ENCODE measurements at places on chromosomes 3 and 15.

DNA sequence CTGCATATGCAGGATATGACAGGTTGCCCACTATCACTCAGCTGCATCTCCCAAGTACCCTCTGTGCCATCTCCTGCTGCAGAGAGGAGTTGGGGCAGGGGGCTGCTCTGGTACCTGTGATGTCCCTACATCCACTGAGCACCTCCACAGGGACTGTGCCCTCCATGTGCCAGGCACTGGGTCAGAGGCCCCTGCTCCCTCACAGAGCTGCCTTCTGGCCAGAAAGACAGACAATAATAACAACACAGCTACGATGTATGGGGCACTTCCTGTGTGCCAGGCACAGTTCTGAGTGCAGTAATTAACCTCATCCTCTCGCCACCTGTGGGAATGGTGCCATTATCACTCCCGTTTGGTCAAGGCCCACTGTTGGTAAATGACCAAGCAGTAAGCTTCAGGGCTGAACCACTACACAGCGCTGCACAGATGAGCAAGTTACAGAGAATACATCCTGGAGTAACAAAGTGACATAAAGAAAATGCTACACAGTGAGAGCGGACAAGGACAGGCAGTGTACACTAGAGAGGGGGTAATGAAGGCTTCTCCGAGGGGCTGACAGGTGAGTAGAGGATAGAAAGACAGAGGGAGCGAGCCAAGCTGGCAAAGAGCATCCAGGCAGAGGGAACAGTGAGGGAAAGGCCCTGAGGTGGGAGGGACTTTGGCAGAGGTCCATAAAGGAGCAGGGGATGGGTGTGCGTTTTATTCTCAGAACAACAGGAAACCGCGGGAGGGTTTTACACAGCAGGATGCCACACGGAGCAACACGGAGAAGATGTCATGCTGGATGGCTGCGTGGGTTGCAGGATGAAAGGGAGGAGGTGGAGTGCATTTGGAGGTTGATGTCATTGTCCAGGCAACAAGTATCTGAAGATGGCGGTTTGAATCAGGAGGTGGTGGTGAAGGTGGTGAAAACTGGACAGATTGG, 13.6 kb downstream of the WNT7A start:
- no peak for DNase-seq

DNA sequence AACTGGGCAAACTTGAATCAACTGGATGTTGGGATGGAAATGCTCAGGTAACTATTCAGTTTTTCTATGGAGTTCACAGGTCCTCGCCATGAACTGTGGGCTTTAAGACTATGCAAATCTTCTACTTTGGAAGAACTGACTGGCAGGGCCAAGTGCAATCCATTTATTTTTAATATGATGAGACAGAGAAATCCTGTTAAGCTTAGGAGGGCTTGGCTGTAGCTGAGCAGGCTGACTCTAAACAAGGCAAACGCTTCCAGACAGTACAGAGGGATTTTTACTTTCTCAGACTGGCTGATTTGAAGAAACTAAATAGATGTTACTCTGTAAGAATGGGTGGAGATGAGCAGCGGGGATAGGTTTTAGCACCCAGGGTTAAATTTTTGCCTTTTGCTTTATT, 194.2 kb upstream of the ICE2 start:
- no peak for DNase-seq

GRCh38 chr15:62138124-62138523, 27.0 kb downstream of the C2CD4B start:
- DNase-seq, result no peak

DNA sequence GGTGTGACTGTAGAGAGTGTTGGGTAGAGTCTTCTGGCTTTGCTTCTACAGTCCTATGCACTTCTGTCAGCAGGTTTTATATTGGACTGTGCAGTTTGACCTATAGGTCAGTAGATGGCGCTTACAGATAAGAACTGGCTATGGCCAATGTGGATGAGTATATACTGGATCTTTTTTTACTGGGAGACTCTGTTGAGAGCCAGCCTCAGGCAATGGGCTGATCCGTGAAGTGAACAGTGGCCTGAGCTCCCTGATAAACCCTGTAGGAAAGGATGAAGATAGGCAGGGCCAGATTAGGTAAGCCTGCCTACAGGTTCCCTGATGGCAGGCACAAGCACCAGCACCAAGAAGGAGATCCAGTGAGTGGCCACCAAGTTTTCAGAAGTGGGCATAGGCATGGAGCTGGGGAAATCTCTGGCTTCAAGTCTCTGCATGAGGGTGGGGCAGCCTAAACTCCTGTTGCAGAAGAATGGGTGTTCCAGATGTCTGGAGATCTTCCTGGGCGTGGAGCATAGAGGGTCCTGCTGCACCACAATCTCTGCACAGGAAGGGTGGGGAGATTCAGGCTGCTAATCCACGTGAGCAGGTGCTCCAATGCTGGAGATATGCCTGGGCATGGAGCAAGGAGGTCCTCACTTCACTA, 326.0 kb upstream of the SGO1 start:
- DNase-seq, result no peak

GRCh38 chr3:60220768-60221167, 1030.5 kb downstream of the FHIT start:
- DNase-seq, result no peak

DNA sequence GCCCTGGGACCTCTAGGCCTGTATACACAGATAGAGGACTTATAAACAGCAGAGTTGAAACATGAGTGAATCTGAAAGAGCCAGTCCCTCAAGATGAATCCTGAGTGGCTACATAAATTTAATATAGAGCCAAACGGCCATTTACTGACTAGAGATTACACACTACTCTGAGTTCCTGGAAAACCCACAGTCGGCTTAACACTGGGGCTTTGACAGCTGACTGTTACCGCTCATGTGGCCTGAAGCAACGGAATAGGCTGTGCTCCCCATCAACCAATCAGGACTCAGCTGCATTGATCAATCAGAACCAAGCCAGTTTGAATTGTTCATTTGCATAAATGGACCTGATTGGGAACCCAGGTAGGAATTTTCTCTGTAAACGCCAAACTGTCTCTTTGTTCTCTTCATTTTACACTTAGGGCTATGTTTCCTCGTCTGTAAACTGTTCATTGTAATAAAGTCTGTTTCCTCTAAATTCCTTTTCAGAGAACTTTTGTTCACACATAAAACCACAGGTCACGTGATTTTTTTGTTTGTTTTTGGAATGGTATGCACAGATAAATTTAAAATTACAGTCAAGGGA, 40.5 kb downstream of the CCNL1 start:
- DNase-seq, result peak; percentile 79

DNA sequence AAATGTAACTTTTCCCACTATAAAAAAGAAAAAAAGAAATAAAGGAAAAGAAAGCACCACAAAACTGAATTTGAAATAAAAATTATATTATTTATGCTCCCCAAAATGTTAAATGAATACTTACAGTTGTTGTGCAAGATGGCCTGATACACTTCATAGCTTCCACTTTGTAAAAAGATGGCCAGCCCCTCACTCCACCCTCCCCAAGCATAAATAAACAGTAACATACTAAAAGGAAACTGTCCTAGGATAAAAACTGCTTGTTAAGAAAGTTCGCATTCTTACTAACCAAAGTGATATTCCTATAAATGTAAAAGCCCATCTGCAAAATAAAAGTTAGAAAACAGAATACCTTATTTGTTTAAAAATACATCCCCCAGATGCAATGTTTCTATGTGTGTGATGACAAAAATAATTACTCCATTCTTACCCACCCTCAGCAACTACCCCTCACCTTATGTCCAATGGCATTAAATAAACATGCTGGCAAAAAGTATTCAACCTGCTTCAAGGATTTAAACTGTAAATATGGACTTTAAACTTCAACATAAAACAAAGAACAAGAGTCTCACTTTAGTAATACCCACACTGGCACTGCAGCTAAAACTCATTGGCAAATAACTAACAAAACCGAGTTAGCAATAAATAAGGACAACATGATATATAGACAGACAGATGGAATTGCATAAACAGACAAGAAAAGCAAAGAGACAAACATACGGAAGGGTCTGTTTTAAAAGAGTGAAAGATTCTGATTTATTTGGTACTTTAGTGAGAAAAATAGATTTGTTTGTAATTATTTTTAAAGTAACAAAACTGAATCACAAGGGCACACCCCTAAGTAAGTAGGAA, 47.7 kb downstream of the ZBTB20 start:
- no peak for DNase-seq

- no peak for DNase-seq
Observed at GRCh38 chr3:13776253-13777050, 103.4 kb downstream of the WNT7A start.

DNA sequence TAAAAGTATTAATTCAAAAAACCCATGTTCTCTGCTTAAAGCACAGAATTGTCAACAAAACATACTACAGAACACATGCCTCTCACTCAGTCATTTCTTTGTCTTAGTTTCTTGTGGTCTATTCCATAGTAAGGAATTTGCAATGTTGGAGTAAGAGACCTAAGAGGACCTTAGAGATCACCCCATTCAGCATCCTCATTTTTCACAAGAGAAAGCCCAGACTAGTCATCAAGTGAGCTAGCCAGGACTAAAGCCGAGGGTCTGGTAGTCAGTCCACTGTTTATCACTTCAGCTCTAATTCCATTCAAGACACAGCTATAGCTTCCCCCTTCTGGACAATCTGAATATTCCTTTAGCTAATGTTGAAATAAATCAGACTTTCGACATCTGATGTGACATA, 601.1 kb downstream of the FHIT start:
- DNase-seq, result no peak

- no peak for DNase-seq
Observed at GRCh38 chr3:187567021-187567420, 103.2 kb downstream of the SST start.

DNA sequence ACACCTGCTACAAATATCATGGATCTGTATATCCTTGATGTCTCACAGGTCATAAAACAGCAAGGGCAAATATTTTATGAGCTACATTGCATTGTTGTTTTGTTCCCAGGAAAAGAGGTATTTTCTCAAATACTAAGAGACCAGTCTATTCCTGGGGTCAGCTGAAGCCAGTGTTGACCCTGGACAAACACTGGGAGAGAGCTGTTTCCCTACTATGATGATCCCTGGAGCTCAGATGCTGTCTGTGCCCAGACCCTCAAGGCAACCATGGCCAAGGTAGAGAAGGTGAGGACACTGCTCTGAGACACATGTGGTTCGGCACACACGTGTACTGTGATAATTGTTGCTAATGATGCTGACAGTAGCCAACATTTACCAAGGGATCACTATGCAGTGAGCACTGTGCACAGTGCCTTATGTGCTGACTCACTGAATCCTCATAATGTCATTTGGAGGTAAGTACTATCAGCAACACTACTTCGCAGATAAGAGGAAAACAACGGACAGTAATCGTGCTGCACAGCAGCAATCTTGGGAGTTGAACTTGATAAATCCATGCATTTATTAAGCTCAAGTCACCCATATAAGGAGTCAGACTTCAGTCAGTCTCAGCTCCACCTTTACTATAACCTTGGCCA, 943.6 kb downstream of the FHIT start:
- DNase-seq, result no peak

- DNase-seq, result no peak
Observed at GRCh38 chr3:94561094-94561493, 498.2 kb downstream of the NSUN3 start.

GRCh38 chr15:48147358-48147757, 26.6 kb downstream of the SLC24A5 start:
- no peak for DNase-seq

DNA sequence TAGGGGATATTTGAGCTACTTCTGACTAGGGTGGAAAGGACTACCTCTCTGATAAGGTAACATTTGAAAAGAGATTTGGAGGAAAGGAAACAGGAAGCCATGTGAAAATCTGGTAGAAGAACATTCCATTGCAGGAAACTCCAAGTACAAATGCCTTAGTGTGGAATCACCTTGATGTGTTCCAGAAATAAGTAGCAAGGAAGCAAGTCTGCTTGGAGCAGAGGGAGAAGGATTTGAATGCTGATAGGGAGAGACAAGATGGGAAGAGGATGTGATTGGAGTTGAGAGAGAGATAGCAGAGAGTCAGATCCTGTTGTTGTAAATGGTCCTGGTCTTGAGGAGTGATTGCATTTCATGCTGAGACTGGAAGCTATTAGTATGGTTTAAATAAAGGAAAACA, 335.1 kb upstream of the DCBLD2 start:
- DNase-seq, result no peak

DNA sequence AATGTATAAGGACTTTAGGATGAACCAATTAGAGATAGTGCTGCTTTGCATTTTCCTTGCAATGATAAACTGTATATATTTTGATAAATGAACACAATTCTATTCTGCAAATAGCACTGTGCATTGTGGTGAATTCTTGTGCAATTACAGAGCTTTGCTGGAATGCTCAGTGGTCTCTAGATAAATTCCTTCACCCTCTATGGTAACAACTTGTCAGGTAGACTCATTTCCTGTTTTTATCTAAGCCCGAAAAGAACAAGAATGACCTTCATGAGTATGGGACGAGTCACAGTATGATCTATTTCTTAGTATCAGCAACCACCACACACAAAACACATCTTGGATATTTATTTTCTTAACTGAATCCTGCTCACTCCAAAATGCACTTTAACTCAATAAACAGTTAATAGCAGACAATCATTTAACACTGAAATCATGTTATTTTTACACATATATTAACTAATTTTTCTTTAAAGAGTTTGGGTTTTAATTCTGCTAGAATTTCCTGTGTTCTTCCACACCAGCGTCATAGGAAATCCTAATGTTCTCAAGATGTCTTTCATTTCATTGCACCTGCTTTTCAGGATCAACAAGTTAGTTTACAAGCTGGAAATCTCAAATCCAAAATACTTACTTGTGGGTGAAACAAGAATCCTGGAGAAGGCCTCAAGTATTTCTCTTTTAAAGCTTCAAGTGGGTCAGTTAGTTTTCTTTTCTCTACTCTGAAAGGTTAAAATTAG, 551.2 kb downstream of the MECOM start:
- no peak for DNase-seq

DNA sequence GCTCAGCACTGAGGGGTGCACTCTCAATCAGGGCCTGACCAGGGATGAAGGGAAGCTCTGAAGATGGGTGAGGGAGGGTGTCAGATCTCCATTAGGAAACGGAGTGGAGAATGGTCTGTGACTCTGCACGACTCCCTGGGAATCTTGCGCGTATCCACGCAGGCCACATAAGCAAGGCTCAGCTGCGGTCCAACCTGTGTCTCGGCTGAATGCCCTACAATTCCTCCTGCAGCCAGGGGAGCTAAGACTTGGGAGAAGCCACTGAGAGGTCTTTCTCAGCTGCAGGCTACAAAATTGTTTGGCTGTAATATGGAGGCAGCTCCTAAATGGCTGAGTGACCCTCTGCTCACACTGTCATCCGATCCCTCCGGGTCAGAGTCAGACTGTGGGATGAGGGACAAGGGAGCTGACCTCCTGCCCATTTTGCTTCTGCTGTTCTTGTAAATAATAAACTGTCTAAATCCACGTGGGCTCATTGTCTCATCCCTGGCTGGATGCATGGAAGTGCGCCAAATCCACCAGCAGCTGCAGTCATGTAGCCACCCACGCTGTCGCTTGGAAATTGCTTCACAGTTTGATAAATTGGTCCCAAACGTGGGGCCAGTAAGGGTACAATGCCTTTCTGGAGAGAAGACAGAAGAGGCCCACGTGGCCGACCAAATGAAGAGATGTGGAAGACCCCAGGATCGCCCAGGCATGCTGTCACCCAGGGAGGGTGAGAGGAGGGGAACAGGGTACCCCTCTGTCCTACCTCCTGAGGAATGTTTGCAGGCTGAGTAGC, 30.5 kb downstream of the ALS2CL start:
- peak; percentile 30 for DNase-seq
